AG04450 (cell line): ENCODE measurements at places on chromosomes 13 and 19.

GRCh38 chr13:113969311-113969972, 4.4 kb downstream of the C13orf46 start:
- DNase-seq = no peak

DNA sequence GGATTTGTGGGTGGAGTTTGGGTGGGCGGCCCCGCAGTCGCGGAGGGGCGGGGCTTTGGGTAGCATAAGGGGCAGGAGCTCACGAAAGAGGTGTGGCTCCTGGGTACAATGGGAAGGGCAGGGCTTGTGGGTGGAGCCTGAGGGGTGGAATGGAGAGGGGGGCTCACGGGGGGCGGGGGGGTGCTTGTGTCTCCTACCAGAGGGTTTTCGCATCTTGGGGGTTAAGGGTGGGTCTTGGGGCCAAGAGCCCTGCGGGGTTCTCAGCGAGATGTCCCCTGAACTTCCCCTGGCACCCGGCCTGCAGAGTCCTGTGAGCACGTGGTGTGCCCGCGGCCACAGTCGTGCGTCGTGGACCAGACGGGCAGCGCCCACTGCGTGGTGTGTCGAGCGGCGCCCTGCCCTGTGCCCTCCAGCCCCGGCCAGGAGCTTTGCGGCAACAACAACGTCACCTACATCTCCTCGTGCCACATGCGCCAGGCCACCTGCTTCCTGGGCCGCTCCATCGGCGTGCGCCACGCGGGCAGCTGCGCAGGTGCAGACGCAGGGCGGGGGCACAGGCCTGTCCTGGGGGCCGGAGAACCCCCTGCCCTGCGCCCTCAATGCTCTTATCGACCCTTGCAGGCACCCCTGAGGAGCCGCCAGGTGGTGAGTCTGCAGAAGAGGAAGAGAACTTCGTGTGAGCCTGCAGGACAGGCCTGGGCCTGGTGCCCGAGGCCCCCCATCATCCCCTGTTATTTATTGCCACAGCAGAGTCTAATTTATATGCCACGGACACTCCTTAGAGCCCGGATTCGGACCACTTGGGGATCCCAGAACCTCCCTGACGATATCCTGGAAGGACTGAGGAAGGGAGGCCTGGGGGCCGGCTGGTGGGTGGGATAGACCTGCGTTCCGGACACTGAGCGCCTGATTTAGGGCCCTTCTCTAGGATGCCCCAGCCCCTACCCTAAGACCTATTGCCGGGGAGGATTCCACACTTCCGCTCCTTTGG, 5.1 kb downstream of the FSTL3 start:
- DNase-seq = no peak

GRCh38 chr13:37068962-37069361, 9.5 kb upstream of the SUPT20H start:
- DNase-seq = no peak

GRCh38 chr19:33629826-33630375, 8.1 kb downstream of the CHST8 start:
- DNase-seq = no peak
